ENCODE measurements at places on chromosomes 16 and 17.
A peak's percentile ranks its signal among the peaks of the same experiment; 100 is the strongest.

DNA sequence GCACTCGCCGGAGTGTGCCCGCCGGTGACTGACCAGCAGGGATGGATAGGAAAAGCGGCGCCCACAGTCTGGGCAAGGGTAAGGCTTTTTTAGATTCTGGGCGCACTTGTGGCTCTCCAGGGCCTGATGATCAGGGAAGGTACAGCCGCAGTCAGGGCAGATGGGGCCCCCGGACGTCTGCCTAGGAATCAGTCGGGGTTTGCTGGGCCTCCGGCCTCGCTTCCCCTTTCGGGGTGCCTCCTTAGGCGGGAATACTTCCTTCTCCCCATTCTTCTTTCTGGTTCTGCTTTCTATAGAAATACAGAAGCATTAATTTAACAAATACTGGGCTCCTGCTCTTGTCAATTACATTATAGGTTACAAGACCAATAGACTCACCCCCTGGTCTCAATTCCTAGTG lies 5.0 kb downstream of the ZNF689 start:
- no peak for DNase-seq

- peak; percentile 17 for DNase-seq
These were observed 34.0 kb downstream of the OR1D5 start for GRCh38 chr17:3029213-3029913.

DNA sequence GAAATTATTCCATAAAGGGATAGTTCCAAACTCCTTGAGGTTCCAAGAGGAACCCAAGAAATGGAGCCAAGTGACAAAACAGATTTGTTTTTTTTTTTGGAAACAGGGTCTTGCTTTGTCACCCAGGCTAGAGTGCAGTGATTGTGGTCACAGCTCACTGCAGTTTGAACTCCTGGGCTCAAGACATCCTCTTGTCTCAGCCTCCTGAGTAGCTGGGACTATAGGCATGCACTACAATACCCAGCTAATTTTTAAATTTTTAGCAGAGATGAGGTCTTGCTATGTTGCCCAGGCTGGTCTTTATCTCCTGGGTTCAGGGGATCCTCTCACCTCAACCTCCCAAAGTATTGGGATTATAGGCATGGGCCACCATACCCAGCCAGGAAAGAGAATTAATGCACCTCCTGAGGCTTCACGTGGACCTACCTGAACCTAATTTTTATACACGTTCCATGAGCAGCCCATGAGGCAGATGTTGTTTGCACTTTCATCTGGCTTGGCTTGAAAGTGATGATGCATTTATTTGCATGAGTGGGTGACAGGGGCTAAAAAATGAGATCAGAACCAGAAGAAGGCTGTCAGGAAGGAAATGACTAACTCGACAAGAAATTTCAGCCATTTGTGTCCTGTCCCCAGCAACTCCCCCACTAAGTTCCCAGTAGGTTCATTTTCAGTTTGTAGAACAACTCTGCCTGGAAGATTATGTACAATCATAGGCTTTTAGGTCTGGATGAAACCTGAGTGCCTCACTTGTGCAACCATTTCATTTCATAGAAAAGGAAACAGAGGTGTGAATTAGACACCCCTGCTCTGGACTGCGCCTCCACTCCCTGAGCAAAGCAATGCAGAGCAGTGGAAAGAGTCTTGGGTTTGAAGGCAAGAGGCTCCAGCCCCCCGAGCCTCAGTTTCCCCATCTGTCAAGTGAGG lies 10.3 kb upstream of the IRF8 start:
- DNase-seq = no peak

- DNase-seq = no peak
These were observed 64.0 kb downstream of the SOX9 start for GRCh38 chr17:72184805-72185204.

DNA sequence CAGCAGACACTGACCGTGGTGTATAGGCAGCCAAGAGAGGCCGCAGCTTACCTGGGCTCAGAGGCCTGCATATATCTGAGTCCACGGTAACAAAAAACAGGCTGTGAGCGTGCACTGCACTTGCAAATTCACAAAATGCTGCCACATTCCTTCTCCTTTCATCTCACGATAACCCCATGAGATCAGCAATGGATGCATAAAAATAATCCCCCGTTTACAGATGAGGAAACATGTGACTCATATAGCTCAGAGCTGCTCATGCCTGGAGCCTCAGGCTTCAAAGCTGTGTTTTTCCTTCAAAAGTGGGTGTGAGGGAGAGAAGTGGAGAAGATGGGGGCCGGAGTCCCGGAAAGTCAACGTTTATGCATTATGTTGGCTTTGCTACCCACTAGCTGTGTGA lies 118.3 kb upstream of the FOXF1 start:
- no peak for DNase-seq

GRCh38 chr17:16456742-16457316 lies 35.2 kb downstream of the LRRC75A start:
- DNase-seq = no peak

GRCh38 chr17:76353004-76353598 lies 615 bp downstream of the PRPSAP1 start:
- no peak for DNase-seq

GRCh38 chr16:87881324-87882200 lies 12.3 kb upstream of the SLC7A5 start:
- DNase-seq = no peak

GRCh38 chr16:68387301-68387700 lies 61.0 kb downstream of the SMPD3 start:
- no peak for DNase-seq

GRCh38 chr16:9092282-9092977 lies 986 bp downstream of the HAPSTR1 start:
- DNase-seq = no peak

DNA sequence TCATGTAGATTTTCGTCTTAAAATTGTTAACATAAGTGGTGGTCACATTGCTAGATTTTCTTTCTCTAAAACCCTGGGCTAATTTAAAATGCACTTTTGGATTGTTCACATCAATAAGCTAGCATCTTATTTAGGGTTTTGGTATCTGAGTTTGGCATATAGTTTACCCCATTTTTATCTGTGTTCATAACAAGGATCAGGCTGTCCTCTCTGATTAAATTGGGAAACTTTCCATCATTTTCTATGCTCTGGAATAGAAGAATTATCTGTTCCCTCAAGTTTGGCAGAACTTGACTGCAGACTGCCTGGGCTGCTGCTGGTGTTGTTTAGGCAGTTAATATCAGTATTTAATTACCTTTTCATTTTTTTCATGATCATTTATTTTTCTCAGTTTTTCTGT lies 1.8 kb downstream of the SPECC1 start:
- DNase-seq = no peak

DNA sequence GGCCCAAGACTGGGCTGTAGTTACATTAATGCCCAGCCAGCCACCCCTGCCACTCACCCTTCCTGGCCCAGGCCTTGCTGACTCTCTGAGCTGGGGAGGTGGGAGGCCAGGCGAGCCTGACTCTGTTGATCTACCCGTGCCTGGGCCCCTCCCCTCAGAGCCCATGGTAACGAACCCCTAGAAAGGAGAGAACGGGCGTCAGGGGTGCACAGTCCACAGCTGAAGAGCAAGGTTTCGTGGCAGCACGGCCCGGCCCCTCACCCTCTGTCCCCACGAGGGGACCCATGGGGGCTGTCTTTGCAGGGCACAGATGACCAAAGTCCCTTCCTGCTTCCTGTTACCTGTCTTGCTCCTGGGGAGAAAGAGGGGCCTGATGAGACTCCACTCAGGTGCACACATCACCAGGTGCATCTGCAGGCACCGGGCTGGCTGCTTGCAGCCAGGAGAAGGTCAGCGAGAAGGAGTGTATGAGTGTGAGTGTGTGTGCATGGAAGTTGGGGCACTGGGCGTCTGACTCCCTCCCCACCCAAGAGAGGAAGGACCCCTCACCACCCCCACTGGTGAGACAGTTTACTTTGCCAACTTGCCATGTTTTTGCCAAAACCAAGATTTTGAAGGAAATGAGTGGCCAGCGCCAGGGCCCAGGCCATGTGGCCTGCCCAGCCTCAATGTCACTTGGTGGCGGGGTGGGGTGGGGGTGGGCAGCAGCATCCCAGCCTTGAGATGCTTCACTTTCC lies 359.1 kb downstream of the SEC14L1 start:
- DNase-seq = no peak

DNA sequence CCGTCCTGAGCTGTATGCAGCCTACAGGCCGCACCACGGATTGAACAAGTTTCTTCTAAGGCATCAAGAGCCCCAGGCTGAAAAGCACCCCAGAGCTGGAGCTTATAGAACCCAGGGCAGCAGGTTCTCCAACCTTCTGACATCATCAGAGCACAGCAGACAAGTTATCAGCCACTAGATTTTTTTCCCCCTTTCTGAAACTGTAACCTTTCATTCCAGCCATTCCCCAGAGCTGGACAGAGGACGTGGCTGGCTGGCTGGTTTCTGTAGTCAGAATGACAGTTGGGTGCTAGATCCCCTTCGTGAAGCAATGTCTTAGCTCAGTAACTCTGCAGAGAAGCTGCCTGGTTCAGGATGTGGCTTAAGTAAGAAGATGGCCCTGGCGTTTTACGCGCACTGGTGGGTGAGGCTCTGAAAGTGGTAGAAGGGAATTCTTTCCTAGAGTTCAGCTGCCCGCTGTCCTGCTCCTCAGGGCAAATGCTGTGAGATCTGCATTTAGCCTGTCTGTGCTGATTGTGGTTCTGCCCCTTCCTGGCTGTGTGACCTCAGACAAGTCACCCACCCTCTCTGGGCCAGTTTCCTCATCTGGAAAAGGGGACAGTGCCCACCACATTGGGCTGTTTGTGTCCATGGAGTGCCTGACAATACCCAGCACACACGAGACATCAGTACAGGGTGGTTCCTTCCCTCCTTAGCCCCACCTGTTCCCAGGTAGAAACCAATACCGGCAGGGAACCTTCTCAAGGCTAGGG lies 9.1 kb downstream of the DEXI start:
- DNase-seq = no peak

DNA sequence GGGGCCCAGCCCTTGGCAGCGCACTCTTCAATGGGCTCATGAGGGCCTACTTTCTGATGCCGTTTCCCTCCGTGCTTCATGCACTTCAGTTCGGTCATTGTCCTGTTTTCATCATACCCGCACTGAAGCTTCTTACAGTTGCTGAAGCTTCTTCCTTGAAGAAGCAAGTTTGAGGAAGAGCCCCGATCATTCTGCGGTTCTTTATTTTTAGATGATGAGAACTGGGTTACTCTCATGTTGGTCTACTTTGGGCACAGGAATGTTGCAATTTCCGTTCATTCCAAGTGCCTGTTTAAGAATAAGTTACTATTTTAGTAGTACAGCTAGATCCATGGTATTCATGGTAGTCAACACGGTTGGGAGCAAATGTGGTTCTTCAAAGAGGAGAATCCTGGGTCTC lies 587.7 kb upstream of the HSBP1 start:
- no peak for DNase-seq

GRCh38 chr17:44738214-44738906 lies 20.4 kb upstream of the ADAM11 start:
- no peak for DNase-seq

DNA sequence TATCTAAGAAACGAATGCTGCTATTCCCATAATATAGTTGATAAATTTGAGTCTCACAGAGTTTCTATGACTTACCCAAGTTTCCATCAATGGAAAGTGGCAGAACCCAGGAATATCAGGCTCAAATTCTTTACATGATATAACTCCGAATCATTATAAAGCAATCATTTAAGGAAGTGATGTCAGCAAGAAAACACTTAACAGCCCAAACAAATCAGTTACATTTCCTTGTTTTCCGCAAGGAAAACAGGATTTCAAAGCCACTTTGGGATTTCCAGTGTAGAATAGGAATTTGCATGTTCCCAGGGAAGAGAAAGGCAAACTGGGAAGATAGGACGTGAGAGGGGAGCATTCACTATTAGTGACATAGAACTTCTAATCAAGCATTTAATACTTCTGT lies 311.4 kb upstream of the GOT2 start:
- DNase-seq = no peak
